ENCODE measurements at places on chromosomes 3 and 15.
A peak's percentile ranks its signal among the peaks of the same experiment; 100 is the strongest.

DNA sequence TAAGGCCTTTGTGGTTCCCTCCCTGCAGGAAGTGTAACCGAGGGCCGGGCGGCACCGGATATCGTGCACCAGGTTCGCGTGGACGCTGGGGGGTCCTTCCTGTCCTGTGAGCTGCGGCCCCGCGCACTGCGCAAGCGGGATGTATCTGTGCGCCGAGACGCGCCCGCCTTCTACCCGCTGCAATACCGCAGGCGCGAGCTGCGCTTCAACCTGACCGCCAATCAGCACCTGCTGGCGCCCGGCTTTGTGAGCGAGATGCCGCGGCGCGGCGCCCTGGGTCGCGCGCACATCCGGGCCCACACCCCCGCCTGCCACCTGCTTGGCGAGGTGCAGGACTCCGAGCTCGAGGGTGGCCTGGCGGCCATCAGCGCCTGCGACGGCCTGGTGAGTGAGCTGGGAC, 35.9 kb downstream of the SAXO2 start:
- DNase-seq = no peak

DNA sequence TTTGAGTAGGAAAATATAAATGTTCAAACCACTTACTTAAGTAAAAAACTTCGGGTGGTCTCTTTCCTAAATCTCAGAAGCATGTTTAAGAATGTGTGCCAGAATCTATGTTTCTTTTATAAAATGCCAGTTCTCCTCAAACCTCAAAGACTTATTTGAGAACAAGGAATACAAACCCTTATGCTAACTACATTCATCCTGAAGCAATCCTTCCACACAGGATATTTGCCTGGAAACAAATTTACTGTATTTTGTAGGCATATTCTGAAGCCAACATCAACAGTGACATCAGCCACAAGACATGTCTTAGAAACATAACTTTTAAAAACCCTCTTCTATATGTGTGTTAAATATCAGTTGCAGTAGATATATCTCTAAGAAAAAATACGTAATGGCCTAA, 1077.0 kb downstream of the ROBO1 start:
- DNase-seq = no peak

GRCh38 chr3:71672340-71672739, 52.9 kb downstream of the EIF4E3 start:
- DNase-seq = no peak

DNA sequence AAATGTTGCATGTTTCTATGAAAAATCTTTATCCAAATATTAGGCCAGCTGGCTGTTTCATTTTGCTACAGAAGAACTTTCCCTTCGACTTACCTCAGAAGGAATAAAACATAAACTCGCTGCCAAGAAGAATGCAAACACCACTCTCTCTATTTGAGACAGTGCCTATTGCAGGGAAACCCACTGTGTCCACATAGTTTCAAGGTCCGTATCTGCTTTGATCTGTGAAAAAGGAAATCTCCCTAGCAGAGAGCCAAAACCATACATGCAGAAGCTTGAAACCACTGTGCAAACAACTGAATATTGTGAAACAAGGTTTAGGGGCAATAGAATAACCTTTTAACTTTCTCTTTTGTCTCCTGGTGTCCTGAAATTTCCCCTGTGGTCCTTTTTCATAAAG, 35.0 kb upstream of the CAPN7 start:
- DNase-seq = no peak

DNA sequence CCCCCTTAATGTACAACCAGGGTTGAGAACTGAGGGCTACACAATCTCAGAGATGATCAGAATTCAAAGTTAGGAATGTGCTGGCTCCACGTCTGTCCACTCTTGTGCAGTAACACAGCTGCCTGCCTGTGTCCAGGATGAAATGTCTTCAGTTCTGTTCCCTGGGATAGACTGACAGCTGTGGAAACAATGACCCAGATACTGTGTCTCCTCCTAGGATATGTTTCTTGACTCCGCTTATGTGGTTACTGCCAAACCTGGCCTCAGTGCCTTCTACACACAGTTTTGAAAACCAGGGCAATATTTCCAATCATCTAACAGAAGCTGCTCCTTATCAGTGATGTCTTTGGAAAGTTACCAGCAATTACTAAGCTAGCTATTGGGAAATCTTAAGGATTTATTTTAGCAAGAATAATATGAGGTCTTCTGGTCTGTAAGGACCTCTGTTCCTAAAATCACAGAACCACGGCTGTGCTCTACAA, 67.6 kb downstream of the NOX5 start:
- no peak for DNase-seq

GRCh38 chr3:119898478-119899191, 116.7 kb downstream of the NR1I2 start:
- DNase-seq = no peak

GRCh38 chr3:190120269-190121060, at the start of gene P3H2:
TSS of gene P3H2 (minus strand) at chr3:190120897. CDS start at chr3:190120731, 166 bp downstream.
- DNase-seq = peak; percentile 19

DNA sequence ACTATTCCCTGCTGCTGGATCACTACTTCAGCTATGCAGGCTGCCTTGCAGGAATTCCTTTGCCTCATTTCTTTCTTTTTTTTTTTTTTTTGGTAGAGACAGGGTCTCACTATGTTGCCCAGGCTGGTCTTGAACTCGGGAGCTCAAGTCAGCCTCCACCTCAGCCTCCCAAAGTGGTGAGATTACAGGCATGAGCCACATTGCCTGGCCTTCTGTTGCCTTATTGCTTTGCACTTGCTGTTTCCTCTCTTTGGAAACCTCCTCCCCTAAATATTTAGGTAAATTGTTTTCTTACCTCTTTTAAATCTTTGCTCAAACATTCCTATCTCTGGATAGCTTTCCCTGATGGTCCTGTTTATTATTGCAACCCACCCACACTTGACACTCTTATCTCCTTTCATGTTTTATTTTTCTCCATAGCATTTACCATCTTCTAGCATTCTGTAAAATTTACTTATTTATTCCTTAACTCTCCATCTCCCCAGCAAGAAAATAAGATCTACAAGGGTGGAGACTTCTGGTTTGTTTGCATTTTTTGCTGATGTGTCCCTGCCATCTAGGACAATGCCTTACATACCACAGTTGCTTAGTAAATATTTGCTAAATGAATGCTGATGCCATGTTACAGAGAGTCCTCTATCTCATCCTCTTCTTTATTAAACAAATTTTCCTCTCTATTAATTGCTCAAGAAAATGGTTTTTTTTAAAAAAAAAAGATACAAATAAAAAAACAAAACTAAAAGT, 134.8 kb downstream of the P2RY1 start:
- no peak for DNase-seq

DNA sequence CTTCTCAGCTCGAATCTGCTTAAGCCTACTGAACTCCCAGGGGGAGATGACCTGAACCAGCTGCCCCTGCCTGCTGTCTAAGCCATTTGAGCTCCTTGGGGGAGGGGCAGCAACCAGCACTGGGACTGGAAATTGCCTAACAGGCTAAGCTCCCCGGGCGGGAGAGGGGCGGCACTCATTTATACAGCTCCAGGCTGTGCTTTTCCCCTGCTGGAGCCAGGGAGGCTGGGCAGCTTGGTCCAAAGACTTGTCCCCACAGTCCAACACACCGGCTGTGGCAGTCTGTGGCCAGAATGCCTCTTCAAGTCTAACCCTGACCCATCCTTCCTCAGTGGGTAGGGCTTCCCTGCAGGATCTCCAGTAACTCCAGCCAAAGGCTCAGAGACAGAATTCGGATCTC, 1241.5 kb downstream of the ROBO2 start:
- DNase-seq = no peak

DNA sequence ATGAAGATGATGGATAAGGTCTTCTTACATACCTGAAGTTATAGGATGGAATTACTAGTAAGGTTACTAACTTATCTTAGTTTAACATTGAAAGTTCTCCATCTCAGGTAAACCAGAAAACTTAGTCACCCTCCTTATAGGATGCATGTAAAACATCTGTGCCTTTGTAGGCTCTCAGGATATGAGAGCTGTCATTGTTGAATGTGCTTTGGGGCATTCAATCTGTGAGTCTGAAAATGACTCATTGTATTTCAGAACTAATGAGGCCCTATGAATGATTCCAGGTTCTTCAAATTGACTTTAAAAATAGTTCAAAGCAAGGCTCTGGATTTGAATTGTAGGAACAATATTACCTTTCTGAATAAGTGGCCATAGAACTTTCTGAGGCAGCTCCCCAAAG, 237.7 kb upstream of the AZI2 start:
- no peak for DNase-seq

- DNase-seq = no peak
Measured at GRCh38 chr3:179196098-179196497, 47.9 kb downstream of the PIK3CA start.

- no peak for DNase-seq
Measured at GRCh38 chr3:40452562-40452875, 4.6 kb upstream of the RPL14 start.

- DNase-seq = no peak
Measured at GRCh38 chr15:56036546-56037067, 43.2 kb upstream of the NEDD4 start.

DNA sequence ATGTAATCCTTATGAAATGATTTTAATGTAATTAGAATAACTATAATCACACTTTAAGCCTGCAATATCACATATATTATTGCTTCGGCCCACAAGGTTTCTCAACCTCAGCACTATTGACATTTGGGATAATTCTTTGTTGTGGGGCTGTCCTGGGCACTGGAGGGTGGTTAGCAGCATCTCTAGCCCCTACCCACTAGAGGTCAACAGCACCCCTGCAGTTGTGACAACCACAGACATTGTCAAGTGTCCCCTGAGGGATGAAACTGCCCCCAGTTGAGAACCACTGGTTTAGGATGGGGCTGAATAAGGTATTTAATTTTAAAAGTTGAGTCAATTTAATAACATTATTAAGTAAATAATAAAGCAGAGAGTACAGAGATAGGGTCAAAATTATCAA, 6.4 kb upstream of the ABHD2 start:
- no peak for DNase-seq

DNA sequence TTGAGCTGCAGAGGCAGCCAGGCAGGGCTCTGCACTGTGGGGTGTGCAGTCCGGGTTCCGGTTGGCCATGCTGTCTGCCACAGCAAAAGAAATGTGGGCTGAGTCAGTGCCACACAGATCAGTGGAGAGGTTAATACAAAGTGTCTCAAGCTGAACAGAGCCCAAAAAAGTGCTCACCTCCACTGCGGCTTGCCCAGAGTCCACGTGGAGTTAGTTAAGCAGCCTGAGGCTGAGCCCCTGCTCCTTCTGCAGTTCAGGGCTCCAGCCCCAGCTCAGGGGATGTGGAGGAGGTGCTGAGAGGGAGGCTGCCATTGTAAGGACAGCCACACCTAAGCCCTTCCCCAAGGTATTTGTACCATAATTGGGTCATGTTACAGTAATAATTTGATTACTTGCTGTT, 85.3 kb downstream of the LRRK1 start:
- no peak for DNase-seq

DNA sequence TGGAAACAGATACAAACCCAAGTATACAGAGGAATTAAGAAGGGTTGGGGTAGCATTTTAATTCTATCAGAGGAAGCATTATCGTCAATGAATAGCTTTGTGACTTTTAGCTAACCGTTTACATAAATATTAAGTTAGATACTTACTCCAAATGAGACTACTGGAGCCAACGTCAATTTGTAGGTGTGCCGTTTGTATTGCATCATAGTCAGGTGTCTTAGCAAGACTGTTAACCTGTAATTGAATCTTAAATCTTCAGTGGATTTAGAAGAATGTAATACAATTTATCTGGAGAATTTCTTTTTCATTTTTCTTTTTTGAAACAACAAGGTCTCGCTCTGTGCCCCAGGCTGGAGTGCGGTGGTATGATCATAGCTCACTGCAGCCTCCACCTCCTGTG, 55.1 kb downstream of the CRTC3 start:
- DNase-seq = no peak

DNA sequence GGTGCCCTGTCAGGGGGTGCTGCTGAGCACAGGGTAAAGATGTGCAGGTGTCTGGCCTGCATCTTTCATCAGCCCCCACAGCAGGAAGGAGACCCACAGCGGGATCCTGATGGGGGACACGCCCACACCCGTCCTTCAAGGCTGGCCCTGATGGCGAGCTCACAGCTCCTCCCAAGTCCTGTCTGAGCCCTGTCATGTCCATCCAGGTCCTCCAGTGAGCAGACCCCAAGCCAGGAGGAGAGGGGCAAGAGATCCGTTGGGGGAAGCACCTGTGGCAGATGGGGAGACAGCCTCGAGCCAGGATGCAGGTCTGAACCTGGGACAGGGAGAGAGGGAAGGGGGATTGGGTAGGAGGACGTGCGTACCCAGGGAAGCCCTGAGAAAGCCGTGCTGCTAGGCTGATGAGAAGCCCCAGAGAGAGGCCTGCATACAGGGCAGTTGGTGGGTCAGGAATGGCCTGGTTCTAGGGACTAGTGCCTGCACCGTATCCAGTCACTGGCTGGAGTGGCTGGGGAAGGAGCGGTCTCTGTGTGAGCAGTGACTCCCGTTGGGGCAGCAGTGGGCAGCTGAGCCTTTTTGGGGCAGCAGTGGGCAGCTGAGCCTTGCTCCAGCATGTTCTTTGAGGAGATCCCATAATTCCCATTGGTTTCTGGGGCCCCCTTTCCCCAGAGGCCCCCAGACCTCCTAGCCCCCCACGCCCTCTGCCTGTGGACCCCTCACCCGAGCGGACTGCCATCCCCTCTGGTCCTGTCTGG, 133.3 kb upstream of the MEF2A start:
- no peak for DNase-seq

GRCh38 chr3:1848935-1849334, 249.7 kb upstream of the CNTN4 start:
- DNase-seq = no peak

- no peak for DNase-seq
Measured at GRCh38 chr3:178300441-178300959, 235.7 kb upstream of the KCNMB2 start.

DNA sequence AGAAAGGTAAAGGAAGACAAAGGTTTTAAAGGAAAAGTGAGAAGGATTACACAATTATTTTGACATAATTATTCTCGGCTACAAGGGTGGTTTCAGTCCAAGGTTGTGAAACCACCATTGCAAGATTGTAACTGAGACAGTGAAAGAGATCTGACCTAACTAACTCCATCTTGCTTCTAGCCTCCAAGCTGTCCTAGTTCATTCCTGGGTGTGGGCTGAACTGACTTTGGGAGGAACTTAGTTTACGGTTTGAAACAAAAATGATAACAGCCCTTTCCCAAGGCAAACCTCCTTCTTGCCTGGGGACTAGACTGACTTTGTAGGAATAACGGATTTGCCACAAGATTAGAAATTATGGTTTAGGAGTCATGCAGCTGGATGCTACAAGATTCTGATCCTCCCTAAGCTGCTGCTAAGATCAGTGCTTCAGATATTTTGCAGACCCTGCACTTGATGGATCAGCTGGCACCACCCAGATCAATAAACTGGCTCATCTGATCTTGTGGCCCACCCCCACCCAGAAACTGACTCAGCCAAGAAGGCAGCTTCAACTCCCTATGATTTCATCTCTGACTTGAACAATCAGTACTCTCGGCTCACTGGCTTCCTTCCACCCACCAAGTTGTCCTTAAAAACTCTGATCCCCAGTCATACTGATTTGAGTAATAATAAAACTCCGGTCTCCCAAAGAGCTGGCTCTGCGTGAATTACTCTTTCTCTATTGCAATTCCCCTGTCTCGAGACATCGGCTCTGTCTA, 57.7 kb upstream of the AADACL2 start:
- no peak for DNase-seq

- no peak for DNase-seq
Measured at GRCh38 chr3:112097378-112097777, 11.2 kb downstream of the C3orf52 start.

GRCh38 chr3:15014606-15015328, 50.3 kb downstream of the MRPS25 start:
- DNase-seq = no peak

Measured in C1 segment of cervical spinal cord (tissue), 14 donors.